T-cell (primary cell): ENCODE measurements at places on chromosomes 1 and 21. TPM values are rescaled to one million over a fixed set of nuclear protein-coding genes. Genes with fewer than 3 reads are reported as not detected.

- H3K4me3 ChIP-seq: no peak overlapping the region
- H3K27me3 ChIP-seq: no peaks in the 10 kb centered on the region
- H3K4me1 ChIP-seq: no peaks in the 10 kb centered on the region
Observed at GRCh38 chr1:220283625-220284024, 11.4 kb upstream of the RAB3GAP2 start.

- no peak overlapping the region for H3K27ac ChIP-seq
- H3K36me3 ChIP-seq: no peaks in the 10 kb centered on the region
- H3K4me1 ChIP-seq: no peaks in the 10 kb centered on the region
- DNase-seq: no peak
Observed at GRCh38 chr1:94582565-94582964, 41.0 kb upstream of the F3 start.

GRCh38 chr1:112337028-112337531 is 58.9 kb upstream of the CTTNBP2NL start:
- no peaks in the 10 kb centered on the region for H3K36me3 ChIP-seq
- H3K4me1 ChIP-seq: no peaks in the 10 kb centered on the region
- H3K4me3 ChIP-seq: no peak overlapping the region
- H3K27ac ChIP-seq: no peak overlapping the region
- H3K27me3 ChIP-seq: peaks cover 2% of the 10 kb centered on the region

DNA sequence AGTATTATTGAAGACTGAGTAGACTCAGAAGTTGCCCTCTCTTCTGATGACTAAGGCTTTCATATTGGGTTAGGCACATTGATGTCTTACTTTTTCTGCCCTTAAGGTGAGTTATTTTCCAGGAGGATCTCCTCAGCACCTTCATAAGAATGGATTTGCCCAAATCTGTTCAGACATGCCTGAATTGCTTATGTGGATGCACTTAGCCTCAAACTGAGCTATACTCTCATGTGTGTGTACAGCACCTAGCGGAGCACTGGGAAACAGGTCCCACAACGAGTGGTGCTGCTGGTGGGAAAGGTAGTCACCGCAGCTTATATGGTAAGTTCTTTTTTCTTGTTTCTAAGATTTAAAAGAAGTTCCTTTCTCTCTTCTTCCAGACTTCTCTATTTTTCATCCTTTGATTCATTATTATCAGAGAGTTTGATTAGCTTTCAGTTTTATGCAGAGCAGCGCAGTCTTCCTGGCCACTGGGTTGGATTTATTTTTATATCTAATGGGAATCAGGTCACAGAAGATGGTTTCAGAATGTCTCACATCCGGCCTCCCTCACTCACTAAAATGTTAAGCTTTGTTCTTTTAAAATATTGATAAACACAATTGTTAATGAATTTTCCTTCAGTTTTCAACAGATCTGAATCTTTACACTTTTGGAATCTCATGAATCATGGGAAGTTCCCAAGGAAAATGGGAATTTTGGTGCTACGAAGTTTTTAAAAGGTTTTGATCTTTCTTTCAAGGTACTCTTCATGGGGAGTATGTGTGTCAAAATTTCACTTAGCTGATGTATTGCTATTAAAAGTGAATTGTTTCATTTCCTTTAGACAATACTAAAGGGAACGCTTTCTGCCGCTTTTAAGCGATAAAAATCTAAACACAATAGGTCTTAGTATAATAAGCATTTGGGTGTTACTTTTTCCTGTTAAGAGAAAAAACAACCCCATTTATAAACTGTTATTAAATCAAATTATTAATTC is 58.5 kb downstream of the EXTL2 start:
- H3K4me3 ChIP-seq: no peak overlapping the region
- no peaks in the 10 kb centered on the region for H3K27me3 ChIP-seq
- no peak overlapping the region for H3K27ac ChIP-seq
- no peaks in the 10 kb centered on the region for H3K36me3 ChIP-seq
- no peak for DNase-seq
- no peaks in the 10 kb centered on the region for H3K4me1 ChIP-seq

GRCh38 chr1:17948594-17948993 is 159.0 kb upstream of the IGSF21 start:
- H3K27ac ChIP-seq: no peak overlapping the region
- H3K27me3 ChIP-seq: peaks cover 19% of the 10 kb centered on the region
- DNase-seq: no peak
- no peak overlapping the region for H3K4me3 ChIP-seq
- H3K36me3 ChIP-seq: no peaks in the 10 kb centered on the region
- H3K4me1 ChIP-seq: no peaks in the 10 kb centered on the region

GSTM4 gene
- 28.2 TPM for total RNA-seq

ACBD6 gene
- 55.5 TPM for total RNA-seq

LAMB3 gene
- total RNA-seq: 1.2 TPM

IGFN1 gene
- not detected for total RNA-seq

VN1R5 gene
- total RNA-seq: not detected

S100A7 gene
- total RNA-seq: not detected
